ENCODE measurements at places on chromosomes 16 and 17.

DNA sequence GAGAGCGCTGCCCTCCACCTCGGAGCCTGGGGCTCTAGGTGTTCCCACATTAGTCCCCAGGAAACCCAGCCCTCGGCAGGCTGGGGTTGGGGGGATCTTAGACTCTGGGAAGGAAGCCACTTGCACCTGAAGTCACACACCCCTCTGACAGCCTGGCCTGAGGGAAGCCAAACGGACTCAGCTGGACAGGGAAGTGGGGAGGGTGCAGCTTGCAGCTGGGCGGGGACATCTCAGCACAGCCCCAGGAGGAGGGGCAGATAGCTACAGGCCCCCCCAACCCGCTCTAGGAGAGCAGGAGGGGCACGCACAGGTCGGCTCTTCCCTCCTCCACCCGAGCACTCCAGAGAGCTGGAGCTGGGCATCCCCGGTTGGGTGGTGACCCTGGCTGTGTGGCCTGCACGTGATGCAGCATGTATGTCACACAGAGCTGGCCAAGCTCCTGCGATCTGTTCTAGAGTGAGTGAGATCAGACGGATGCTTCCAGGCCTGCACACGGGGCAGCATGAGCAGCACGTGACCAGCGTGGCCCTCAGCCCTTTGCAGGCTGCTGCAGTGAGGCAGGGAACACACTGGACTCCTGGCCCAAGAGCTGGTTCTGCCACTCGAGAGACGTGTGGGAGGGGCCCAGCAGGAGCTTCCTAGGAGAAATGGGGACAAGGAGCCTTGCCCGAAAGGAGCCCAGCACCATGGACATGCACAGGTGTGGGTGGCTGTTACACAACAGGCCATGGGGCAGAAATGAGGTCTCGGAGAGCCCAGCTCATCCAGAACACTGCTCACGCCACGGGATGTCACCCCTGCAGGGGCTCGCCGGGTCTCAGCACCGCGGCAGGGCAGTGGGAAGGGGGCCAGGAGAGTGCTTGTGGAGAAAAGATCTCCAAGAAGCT is 15.4 kb downstream of the KIFC3 start:
- DNase-seq, result no peak

- DNase-seq, result no peak
Measured at GRCh38 chr16:55678161-55678821, 22.5 kb downstream of the SLC6A2 start.

DNA sequence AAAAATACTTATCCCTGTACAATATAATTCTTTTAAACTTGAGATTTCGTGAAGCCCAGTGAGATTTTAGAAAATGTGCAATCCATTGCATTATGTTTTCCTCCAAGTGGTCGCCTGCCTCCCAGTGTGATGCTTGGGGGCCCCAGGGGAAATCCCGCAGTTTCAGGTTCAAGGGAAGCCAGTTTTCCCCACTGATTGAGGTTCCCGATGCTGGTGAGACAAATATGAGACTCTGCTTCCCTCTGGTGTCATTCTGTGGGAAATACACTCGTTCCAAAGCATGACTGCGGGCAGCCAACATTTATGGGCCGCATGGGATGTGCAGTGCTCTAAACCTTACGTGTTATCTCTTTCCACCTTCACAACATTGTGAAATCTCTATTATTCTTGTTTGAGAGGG is 200.8 kb downstream of the PRKCB start:
- DNase-seq, result peak; percentile 45

GRCh38 chr16:89078172-89078571 is 15.5 kb upstream of the ACSF3 start:
- no peak for DNase-seq

DNA sequence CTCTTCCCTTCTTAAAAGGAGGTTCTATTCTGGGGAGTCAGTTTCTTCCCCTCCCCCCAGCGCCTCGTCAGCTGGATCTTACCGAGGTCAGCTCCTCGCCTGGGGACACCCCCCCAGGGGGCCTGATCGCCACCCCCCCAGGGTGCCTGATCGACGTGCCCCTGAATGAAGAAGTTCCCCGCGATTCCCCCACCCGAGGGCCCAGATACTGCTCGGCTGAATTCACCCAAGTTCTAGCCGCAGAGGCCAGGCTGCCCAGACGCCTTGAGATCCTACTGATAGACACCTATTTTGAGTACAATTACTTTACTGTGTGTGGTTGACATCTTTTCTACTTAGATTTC is 1.4 kb downstream of the RAB11FIP3 start:
- DNase-seq, result peak; percentile 11

GRCh38 chr16:65463652-65464260 is 341.9 kb upstream of the CDH11 start:
- DNase-seq, result no peak

GRCh38 chr16:19118938-19119431 is 5.2 kb downstream of the ITPRIPL2 start:
- no peak for DNase-seq

DNA sequence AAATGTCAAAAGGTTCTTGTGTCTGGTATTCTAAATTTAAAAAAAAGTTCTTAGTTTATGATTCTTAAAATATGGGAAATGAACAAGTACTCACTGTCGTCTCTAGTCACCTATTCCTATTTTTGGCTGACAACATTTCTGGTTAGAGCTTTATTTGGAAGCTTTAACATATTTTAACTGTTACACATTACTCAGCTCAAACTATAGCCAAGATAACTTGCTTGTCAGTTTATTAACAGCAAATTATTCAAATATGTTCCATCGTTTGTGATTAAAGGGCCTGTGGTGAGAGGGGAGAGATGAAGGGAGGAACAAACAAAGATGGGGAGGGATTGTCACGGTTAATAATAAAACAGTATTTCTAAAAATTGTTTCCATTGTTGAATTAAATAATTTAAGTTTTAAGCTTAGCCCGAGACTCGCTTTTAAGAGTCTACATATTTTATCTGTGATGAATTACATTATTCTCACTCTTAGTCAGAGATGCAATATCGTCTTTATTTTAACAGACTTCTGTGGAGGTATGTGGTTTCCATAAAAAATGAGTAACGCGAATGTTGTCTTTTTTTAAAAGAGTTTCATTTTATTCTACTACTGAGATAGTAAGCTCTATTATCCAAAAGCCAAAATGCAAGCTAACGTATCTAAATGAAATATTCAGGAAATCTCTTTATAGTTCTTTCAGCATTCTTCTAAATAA is 321.9 kb upstream of the PMFBP1 start:
- no peak for DNase-seq

- DNase-seq, result no peak
Measured at GRCh38 chr17:61759362-61759761, 104.0 kb downstream of the BRIP1 start.

GRCh38 chr17:70290770-70291169 is 121.4 kb downstream of the KCNJ2 start:
- DNase-seq, result no peak

DNA sequence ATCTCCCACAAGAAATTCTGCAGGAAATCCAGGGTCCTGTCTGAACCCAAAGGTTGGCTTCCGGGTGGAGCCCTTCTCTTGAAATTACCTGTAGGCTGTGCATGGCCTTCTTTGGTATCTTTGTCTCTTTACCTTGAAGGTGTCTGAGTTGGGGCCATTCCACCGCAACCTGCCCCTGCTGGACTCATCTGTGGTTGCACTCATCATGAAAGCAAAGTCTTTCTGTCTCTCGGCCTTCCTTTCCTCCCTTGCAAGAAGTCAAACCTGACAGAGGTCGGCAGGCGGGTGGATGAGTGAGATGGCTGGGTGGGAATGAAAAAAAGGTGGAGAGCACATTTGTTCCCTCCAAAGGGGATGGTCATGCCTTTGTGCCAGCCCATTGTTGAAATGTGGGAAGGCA is 25.1 kb downstream of the SALL1 start:
- DNase-seq, result no peak

- DNase-seq, result no peak
Measured at GRCh38 chr16:31365131-31365865, 10.3 kb downstream of the ITGAX start.

GRCh38 chr17:60645918-60646523 is 31.6 kb upstream of the BCAS3 start:
- no peak for DNase-seq

DNA sequence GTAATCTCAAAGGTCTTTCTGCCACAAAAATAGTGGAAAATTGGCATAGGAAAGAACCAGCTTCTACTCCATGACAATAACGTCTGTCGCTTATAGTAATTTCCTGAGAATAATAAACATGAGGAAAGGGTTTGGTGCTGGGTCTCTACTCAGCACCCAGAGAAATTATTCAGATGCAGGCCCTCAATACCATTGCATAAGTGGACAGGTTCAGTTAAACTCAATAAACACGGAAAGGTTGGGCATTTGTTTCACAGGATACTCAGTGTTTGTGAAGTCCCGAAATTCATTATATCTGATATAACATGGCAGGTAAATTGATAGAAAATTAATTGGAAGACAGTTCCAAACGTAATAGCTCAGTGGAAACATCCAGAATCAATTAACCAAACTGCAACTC is 254.0 kb downstream of the CNTNAP4 start:
- DNase-seq, result no peak

- no peak for DNase-seq
Measured at GRCh38 chr17:7156342-7156940, 22.7 kb downstream of the ASGR1 start.

- no peak for DNase-seq
Measured at GRCh38 chr16:68013440-68013839, 2.3 kb downstream of the DPEP2NB start.

GRCh38 chr17:49942947-49943346 is 26.0 kb upstream of the DLX4 start:
- DNase-seq, result no peak

DNA sequence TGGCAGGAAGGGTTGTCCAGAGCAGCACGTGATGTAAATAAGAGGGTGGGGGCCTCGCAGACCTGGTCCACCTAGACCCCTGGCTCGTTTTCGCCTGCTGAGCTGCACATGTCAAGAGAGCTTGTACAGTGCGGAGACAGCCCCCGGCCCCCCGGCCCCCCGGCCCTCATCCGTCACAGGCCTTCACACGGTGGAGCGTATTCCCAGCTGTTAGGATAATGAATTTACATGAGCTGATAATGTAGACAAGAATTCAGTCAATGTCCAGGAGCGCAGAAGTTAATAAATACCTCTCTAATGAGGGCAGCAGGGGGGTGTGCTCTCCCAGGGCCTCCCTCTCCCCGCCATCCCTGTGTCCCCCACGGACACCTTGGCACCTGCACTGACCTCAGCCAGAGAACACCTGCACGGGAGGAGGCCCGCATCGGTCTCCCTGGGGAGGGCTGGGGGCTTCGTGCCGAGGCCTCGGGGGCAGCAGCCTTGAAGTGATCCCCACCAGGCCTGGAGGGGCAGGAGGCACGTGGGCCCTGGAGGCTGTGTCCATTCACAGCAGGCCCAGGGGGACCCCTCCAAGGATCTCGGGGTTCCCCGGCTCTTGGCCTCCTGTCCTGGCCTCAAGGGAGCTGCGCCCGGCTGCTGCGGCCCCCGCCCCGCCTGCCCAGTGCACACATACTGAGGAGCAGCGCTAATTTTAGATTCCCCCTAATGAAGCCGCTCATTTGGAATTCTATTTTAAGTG is 14.6 kb downstream of the GSE1 start:
- no peak for DNase-seq

DNA sequence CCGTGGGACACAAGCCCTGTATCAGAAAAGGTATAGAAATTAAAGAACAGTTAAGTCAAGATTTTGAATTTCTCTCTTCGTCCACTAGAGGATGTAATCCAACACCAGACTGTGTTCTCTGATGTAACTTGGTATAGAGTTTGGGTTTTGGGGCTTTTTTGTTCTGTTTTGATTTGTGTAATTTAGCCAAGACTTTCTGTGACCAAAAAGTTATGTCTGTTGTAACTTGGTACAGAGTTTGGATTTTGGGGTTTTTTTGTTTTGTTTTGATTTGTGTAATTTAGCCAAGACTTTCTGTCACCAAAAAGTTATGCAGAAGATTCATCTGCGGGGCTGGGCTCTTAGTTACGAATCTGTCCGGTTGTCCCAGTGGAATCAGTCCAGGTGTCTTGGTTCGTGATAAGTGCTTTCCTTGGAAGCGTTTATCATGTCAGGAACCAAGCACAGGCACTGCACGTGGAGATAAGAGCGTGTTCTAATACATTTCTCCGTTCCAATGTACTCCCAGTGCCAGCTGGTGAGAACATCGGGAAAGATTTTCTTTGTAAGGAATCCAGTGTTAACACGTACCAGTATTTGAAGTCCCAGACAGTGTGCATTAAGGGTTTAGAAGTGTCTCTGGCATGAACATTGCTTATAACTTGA is 44.1 kb upstream of the SEC14L1 start:
- DNase-seq, result no peak

GRCh38 chr16:85341972-85342695 is 229.9 kb upstream of the CIBAR2 start:
- no peak for DNase-seq
